Neural progenitor cell (in vitro differentiated cells): ENCODE measurements at places on chromosomes 11 and 22.

GRCh38 chr11:18671246-18671645 lies 27.3 kb upstream of the TMEM86A start:
- DNase-seq = no peak

- no peak for DNase-seq
These were observed 96.7 kb upstream of the LUZP2 start for GRCh38 chr11:24400059-24400665.

DNA sequence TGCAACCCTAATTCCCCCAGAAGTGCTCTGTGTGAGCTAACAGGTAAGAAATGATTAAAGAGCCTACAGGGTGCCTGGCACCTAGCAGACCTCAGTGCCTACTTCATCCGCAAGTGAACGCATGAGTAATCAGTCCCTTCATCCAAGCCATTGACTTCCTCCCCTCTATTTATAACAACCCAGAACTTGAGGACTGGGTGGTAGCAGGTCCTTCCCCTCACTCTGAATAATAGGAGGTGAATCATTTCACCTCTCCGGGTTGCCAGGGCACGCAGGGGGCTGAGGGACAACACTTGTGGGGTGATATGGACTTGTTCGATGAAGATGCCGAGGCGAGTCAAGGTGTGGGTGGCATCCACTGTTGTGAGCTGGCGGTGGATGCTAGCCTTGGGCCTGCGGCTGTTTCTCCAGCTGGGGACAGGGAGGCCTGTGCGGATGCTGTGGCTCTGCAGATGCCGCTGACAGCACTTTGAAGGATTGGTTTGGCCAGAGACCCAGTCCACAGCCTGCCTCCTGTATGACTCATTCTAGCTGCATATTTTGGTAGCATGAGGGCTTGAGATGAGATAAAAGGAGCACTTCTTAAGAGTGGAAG lies 11.7 kb upstream of the SORL1-AS1 start:
- no peak for DNase-seq

GRCh38 chr22:20750461-20751184 lies 23.3 kb upstream of the SERPIND1 start:
- DNase-seq = no peak

DNA sequence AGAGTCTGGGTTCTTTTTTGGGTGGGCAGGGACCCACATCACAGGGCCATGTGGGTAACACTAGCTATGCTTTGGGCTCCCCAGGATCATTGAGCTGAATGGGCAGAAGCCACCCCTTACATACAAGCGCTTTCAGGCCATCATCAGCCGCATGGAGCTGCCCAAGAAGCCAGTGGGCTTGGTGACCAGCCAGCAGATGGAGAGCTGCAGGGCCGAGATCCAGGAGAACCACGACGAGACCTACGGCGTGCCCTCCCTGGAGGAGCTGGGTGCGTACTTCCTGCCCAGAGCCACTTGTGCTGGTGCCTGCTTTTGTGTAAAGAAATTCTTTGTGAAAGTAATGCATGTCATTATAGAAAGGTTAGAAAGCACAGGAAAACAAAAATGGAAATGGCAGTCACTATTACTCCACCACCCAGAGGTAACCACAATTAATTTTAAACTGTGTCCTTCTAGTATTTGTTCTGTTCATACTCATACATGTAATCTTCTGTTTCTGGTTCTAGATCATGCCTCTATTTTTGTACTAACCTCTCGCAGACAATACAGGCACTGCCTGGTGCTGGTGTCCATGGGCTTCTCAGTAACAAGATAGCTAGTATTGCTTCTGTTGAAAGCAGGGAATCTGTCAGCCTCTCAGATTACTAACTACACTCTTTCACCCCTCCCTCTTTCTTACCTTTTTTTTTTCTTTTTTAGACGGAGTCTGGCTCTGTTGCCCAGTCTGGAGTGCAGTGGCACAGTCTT lies 13.7 kb downstream of the CRY2 start:
- DNase-seq = no peak

DNA sequence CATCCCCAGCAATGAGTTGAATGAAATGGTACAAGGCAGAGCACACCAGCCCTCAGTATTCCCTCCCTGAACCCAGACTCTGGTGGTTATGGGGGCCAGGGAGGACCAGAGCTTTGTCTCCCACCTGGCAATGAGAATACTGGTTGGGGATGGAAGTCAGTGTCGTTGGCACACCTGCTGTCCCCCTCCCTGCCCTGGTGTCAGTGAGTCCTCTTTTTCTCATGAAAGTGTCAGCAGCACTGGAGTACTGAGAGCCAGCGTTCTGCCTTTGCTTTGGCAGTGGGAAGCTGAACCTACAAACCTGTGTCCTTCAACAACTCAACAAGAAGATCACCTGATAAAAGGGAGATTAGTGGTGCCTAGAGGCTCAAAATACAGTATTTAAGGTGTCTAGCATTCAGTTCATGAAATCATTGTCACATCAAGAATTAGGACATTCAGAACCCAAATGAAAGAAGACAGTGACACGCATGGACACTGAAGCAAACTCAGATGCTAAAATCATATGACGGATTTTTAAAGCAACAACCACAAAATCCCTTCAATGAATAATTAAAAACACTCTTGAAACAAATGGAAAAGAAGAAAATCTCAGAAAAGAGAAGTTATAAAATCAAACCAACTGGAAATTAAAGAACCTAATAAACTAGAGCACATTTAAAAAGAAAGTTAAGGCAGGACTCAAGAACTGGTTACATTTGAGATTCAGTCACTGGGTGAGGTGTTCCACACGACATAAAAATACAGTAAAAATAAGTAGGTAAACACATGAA lies 77.5 kb upstream of the VPREB1 start:
- DNase-seq = no peak

DNA sequence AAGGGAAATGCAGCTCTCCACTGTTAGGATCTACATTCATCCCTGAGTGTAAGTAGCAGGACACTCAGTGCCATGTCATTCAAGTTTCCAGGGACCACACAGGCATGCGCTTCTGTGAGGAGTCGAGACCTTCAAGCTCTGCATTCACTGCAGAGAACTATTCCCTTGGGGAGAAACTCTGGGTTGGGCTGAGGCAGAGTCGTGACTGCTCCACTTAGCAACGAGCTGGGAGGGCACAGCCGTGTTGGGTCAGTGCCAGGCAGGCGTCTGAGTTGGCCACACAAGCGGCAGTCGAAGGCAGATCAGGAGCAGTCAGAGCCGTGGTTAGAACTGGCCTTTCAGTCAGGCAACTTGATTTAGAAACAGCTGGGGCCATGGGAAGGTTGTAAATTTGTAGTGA lies 14.7 kb downstream of the MPEG1 start:
- DNase-seq = no peak

DNA sequence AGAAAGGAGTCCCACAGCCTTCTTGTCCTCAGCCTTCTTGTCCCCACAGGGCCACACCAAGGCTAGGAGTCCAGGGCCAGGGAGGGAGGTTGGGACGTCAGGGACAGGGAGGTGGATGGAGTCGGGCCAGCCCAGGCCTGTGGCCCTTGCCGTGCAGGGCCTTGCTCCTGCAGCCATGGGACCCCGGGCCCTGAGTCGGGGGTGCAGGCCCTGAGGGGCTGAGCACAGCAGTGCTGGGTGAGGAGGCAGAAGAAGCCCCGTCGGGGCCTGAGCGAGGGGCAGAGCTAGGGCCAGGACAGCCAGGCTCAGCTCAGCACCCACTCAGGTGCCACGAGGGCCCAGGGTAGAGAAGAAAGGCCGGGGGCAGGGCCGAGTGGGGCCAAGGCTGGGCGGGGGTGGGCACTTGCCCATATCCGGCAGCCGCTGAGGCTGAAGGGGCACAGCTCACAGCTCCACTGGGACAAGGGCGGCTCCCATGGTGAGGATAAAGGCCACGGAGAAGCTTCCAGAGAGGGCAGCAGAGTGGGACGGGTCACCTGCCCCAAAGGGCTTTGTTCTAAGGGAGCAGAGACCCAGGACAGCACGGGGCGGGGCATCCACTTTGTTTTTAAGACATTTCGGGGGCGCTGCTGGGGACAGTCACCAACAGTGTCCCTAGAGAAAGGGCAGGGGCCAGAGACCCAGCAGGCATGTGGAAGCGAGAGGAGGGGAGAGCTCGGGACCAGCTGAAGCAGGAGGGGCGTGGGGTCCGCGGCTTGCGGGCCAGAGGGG lies 3.6 kb downstream of the MLC1 start:
- DNase-seq = no peak

- DNase-seq = peak; percentile 64
These were observed 89.8 kb downstream of the PDE2A start for GRCh38 chr11:72584293-72584938.
